Amniotic epithelial cell (primary cell): ENCODE measurements at places on chromosomes 6 and 20.
A peak's percentile ranks its signal among the peaks of the same experiment; 100 is the strongest.

- DNase-seq, result peak; percentile 96
These were observed 1111.4 kb upstream of the CITED2 start for GRCh38 chr6:140485740-140486449.

GRCh38 chr6:89611666-89612065 lies 26.9 kb downstream of the LYRM2 start:
- DNase-seq, result no peak

DNA sequence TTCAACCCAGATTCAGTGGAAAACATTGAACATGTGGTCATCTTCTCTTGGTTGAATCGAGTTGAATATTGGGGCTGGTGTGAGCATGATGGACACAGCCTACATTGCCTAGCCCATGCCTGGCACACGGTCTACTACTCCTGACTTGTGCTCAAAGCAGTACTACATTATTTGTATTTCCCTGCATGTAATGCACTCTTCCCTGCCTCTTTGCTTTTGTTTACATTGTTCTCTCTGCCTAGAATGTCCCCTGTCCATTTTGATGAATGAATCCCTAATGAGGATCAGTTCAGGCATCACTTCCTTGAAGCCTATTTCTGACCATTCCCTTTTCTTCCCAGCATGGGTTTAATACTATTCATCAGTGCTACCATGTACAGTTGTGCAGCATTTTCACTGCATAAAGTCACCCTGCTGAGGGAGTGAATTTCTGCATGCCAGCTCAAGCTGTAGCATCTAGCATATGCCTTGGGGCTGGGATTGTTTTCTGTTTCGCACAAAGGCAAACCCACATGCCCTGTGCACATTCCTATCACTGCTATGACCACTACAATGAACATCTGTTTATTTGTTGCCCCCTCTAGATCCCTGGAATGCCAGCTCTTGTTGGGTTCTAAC lies 75.3 kb upstream of the CCN6 start:
- no peak for DNase-seq

GRCh38 chr6:87378947-87379346 lies 28.8 kb upstream of the CFAP206 start:
- no peak for DNase-seq

- peak; percentile 64 for DNase-seq
These were observed 79.8 kb upstream of the CCN6 start for GRCh38 chr6:111973927-111974639.
